ENCODE measurements at places on chromosomes 3 and 15.
A peak's percentile ranks its signal among the peaks of the same experiment; 100 is the strongest.

DNA sequence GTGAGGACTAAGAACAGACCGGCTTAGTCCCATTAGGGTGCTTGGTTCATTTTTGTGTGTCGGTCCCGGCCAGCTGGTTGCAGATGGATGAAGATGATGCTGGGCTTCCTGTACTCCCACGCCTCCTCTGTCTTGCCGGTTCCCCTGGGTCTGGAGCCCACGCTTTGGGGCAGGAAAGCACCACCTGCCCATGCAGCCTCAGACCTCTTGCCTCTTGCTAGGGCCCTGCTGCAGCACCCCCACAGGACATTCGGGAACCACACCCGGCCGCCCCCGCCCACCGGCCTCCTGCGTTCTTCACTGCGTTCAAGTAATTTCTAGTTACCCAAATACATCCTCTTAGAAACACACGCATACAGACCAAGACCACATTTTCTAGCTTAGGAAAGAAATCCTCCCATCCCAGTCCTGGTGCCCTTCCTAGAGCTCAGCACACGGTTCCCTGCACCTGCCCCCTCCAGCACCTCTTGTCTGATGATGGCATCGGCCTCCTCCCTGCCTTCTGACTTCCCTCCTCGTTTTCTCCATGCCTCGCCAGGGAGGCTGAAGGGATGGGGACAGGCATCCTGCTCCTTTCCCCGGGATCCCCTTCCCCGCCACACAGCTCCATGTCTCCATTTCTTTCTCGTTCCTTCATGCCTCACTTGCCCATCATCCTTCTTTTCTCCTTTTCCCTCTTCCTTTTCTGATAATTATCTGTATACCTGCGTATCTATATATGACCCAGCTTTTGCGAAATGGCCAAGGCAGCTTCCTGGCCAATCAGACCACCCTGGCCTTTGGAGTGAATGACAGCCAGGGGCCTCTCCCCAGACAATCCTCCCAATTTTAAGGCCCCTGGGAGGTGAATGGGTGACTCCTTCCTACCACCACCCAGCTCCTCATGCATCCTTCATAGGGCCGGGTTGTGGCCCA, 30.9 kb downstream of the FAM3D start:
- no peak for DNase-seq

- no peak for DNase-seq
Observed at GRCh38 chr3:108590460-108590859, 938 bp downstream of the DZIP3 start.

DNA sequence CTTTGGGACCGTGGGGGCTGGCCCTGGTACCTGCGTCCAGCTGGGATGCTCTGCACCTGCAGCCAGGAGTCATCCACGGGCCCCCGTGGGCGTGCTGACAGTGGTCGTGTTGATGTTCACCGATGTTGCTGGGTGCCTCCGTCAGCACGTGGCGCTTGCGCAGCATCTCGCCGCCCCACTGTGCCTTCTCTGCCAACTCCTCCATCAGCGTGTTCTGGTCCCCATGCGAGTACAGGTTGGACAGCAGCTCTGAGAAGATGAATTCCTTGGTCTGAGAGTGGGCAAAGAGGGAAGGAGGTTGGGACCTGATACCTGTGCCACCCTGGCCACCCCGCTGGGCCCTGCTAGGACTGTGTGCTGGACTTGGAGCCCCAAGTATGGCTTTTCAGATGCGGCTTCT, 61.4 kb downstream of the ADAMTS7 start:
- DNase-seq = no peak

DNA sequence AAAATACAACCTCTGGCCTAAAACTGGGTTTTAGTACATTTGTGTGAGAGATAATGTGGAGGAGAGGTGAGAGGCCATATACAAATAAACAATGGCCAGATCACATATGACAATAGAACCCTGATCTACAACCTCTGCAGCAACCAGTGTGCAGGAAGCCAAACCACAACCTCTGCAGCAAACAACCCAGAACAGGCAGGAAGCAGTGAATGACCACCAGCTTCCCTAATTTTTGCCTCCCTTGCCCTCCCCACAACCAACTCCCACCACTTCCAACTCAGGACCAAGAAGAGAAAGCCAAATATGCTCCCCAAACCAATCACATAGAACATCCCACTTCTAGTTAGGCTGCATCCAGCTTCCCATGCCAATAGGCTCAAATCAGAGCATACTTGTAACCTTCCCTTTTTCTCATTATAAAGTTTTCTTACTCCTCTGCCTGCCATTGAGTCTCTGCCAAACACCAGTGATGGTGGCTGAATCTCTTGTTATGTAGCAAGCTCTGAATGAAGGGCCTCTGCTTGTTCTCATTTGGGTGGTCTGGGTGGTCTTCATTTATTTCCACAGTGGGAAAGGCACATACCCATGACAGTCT, 102.6 kb upstream of the GAP43 start:
- DNase-seq = no peak

DNA sequence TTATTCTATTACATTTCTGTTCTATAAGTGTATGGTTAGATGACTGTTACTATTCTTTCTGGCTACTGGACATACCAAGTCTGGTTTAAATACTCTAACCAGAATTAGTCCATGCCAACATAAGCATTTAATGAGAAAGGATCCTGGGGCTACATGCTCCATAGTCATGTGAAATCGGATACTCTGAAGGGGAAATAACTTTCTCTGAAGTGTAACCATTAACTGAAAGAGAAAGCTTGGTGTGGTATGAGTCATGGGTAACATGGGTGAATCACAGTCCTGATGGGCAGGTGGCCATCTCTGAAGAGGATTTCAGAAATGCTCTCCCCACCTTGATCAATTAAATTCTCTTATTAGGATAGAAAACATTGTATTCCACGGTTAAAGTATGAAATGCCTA, 69.4 kb downstream of the FHIT start:
- DNase-seq = no peak

- DNase-seq = peak; percentile 64
Observed at GRCh38 chr15:52351206-52351908, 55.8 kb upstream of the MYO5C start.

DNA sequence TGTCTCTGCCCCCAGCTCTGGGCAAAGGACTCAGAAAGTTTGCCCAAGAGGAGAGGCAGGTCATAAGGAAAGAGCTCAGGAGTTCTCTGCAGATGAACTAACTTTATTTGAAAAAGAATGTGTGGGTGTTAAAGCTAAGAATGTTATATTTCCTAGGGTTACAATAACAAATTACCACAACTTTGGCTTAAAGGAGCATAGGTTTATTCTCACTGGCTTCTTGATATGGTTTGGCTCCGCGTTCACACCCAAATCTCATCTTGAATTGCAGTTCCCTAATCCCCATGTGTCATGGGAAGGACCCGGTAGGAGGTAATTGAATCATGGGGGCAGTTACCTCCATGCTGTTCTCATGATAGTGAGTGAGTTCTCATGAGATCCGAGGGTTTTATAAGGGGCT, 383.7 kb upstream of the CFAP20DC start:
- no peak for DNase-seq

DNA sequence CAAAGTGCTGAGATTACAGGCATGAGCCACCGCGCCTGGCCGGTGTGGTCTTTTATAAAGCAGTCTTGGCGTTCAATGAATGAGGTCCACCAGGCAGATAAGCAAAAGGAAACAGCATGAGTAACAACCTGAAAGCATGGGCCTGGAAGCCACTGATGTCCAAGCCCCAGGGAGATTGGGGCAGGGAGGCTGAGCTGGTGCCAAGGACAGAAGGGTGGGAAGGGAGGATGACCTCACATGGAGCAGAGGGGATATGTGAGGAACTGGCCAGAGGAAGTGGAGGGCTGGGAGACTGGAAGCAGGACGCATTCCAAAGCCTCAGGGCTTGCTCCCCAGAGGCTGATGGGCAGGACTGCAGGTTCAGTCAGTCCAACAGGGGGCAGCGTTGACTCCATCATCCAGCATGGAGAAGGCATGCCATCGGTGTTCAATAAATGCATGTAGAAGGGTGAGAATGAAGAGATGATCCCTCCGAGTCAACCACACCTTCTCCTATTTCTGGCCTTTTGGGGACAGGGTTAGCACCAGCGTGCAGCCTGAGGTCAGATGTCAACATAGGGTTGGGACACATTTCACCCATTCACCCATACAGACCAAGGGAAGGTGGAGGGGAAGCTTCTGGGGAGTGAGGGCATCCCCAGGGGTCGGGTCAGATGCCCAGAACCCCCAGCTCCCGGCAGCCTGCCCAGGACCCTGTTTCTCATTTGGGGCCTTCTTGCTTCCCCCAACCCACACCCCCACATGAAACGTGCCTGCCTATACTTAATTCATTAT, 14.8 kb downstream of the MYL3 start:
- no peak for DNase-seq

- no peak for DNase-seq
Observed at GRCh38 chr3:53534676-53535400, 40.4 kb downstream of the CACNA1D start.

- no peak for DNase-seq
Observed at GRCh38 chr3:14150078-14150477, 25.2 kb downstream of the TMEM43 start.

DNA sequence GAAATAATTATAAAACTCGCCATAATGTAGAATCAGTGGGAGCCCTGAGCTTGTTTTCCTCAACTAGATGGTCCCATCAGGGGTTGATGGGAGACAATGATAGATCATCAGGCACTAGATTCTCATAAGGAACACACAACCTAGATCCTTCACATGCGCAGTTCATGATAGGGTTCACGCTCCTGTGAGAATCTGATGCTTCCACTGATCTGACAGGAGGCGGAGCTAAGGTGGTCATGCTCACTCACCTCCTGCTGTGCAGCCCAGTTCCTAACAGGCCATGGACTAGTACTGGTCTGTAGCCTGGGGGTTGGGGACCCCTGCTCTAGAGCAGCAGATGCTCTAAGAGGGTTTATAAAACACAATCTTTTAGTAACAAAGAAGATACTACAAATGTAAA, 183.6 kb downstream of the ANXA2 start:
- DNase-seq = no peak

DNA sequence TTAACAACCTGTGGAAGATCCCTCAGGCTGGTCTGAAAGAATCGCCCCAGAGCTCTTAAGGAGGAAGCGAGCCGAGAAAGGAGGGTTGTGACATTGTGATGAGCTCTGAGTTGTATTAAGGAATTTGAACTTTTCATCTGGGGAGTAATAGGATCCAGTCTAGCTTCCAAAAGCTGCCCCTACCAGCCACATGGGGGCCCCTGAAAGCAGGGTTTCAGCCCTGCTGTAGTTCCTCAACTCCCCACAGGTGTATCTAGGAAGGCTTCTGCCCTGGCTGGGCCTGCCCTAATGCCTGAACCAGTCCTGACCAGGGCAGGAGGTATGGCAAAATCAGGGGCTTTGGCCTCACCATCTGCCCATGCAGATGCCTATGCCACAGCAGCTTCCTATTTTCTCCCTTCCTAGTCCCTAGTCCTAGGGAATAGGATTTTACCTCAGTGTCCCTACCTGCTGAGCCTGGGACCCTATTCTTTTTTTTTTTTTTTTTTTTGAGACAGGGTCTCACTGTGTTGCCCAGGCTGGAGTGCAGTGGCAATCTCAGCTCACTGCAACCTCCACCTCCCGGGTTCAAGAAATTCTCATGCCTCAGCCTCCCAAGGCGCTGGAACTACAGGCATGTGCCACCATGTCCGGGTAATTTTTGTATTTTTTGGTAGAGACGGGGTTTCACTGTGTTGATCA, 5.0 kb upstream of the AP3S2 start:
- DNase-seq = no peak

DNA sequence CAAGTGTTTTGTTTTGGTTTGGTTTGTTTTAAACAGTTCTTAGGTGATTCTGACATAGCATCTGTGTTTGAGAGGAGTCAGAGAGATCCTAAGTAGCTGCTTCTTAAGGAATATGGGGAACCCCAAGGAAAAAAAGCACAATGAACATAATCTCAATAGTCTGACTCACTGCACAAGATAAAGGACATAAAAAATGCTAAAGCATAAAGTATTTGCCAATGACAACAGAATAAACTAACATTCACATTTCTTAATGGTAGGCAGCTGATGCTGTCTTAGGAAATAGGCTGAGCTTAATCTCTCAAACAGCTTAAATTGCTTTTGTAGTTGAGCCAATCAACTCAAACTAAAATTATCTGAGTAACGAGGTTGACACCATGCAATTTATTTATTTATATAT, 2.9 kb downstream of the NCEH1 start:
- peak; percentile 61 for DNase-seq

DNA sequence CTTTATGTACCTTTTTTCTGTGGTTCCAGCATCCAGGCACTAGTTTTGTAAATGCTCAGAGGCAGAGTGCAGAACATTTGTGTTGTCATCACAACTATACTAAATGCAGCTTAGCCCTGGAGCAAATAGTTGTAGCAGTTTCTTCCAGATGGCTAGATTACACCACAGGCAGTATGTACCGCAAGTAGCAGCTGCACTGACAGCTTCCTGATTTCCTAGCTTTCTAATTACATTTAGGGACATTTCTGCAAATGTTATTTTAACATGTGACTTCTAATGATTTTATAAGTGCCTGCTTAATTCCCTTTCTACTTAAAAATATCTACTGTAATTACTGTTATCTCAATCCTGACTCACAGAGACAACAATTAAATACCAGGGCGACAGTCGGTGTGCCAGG, 106.5 kb downstream of the NR2E3 start:
- DNase-seq = no peak

GRCh38 chr3:113241292-113242095, 30.1 kb downstream of the BOC start:
- DNase-seq = no peak

DNA sequence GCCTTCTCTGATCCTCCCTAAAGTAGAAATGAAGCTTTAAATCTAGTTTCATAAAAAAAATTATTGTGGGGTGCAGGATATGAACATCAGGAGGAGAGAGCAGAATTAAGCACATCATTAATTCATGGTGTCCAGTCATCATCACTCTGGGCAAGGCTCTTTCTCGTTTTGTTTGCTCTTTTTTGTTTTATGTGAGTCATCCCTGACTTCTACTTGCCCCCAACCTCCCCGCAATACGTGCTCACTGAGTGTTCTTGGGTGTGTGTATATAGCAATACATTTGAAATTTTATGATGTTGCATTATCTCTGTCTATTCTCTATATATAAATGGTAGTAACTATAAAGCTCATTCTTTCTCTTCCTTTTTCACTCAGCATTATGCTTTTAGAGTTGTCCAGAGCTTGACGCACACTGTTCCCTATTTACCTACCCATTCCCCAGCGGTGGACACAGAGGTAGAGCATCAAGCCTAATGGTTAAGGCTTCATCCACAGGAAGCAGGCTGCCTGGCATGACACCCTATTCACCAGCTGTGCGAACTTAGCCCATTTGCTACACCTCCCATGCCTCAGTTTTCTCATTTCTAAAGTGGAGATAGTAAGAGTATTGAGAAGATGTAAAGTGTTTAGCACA, 72.3 kb downstream of the CD200R1L start:
- no peak for DNase-seq

- no peak for DNase-seq
Observed at GRCh38 chr3:53478921-53479664, 15.3 kb upstream of the CACNA1D start.
